ENCODE measurements at places on chromosomes 5 and 9.

- no peak for DNase-seq
Measured at GRCh38 chr9:87346061-87346665, 151.5 kb upstream of the DAPK1 start.

GRCh38 chr5:66621146-66621545, 25.0 kb downstream of the MAST4 start:
- no peak for DNase-seq

- no peak for DNase-seq
Measured at GRCh38 chr5:149421372-149421685, 42.2 kb upstream of the IL17B start.

- DNase-seq, result no peak
Measured at GRCh38 chr9:90772386-90772785, 29.2 kb upstream of the SYK start.

DNA sequence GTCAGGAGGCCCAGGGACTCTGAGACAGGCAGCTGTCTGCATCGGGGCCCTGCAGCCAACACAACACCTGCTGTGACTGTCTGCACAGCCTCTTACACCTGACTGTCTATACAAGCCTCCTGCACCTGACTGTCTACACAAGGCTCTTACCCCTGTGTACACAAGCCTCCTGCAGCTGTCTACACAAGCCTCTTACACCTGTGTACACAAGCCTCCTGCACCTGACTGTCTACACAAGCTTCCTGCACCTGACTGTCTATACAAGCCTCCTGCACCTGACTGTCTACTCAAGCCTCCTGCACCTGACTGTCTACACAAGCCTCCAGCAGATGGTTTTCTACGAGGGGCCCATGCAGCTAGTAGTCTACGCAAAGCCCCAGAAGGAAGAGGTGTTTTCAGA, 18.6 kb downstream of the IRX2 start:
- no peak for DNase-seq

DNA sequence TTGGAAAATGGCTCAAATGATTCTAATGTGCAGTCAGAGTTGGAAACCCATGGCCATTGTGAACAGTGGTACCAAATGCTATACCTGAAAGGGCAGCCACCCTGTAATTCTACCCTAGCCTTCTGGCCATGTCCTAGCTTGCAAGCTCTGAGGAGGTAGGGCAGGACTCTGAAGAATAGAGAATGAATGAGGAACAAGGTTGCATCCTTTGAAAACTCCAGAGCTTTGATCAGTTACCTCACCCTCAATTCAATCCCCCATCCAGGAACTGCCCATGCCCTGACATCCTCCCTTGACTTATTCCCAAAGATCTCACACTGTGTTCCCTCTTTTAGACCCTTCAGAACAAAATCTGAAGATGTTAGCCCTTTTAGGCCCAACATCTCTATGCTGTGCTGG, 17.8 kb upstream of the ERMP1 start:
- no peak for DNase-seq

GRCh38 chr9:80554301-80554700, 982.5 kb downstream of the TLE4 start:
- no peak for DNase-seq

DNA sequence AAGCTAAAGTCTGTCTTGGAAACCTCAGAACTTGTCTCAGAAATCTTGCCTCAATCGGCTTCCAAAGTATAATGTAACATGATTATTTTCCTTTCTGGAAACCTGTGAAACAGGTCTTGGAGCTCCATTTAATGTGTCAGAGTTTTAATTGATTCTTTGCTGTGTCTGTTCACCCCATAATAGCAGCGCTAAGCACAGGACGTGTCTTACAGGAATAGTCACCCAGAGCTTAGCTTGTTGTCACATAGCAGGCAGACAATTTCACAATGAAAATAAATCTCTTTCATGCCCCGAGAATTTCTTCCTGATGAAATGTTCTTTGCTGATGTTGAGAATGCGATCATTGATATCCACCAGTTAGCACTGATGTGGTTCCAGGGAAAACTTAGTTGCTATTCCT, 40.2 kb upstream of the PTPN3 start:
- no peak for DNase-seq

DNA sequence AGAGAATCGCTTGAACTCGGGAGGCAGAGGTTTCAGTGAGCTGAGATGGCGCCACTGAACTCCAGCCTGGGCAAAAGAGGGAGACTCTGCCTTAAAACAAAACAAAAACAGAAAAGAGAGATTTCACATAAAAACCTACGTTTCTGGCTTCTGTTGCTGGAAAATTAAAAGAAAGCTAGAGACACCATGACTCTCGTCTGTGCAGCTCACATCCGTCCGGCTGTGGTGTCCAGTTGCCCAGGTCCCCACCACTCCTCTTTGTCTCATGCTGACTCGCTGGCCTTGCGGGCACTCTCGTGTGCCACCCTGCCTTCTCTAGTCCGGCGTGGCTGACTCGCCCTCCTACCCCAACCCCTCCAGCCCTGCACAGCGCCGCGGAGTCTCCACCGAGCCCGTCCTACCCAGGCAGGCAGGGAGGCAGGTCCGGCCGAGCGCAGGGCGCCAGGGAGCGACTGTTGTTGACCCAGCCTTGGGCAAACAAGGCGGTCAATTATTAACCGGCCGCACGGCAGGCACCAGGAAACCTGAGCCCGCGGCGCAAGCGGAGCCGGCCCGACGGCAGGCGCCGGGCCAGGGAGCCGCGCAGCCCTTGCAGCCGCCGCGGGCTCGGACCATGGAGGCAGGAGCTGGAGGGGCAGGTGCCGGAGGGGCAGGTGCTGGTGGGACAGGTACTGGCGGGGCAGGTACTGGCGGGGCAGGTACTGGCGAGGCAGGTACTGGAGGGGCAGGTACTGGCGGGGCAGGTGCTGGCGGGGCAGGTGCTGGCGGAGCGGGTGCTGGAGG, at the start of gene PRRT1B:
PRRT1B (plus strand) TSS at position 521 of the 783 bp plus-strand sequence; CDS start at position 614, 93 bp downstream.
- DNase-seq, result no peak

GRCh38 chr5:3905031-3905430, 309.4 kb downstream of the IRX1 start:
- no peak for DNase-seq

- no peak for DNase-seq
Measured at GRCh38 chr5:159695741-159696294, 220.5 kb upstream of the ADRA1B start.

- no peak for DNase-seq
Measured at GRCh38 chr5:108900668-108901067, 153.0 kb downstream of the FER start.

- no peak for DNase-seq
Measured at GRCh38 chr5:148343603-148344487, 8.5 kb downstream of the SPINK9 start.

- no peak for DNase-seq
Measured at GRCh38 chr5:78896132-78896531, 89.0 kb downstream of the ARSB start.

GRCh38 chr5:153372425-153373129, 117.9 kb upstream of the GRIA1 start:
- no peak for DNase-seq

GRCh38 chr9:128438343-128439109, 17.3 kb upstream of the ODF2 start:
- no peak for DNase-seq

DNA sequence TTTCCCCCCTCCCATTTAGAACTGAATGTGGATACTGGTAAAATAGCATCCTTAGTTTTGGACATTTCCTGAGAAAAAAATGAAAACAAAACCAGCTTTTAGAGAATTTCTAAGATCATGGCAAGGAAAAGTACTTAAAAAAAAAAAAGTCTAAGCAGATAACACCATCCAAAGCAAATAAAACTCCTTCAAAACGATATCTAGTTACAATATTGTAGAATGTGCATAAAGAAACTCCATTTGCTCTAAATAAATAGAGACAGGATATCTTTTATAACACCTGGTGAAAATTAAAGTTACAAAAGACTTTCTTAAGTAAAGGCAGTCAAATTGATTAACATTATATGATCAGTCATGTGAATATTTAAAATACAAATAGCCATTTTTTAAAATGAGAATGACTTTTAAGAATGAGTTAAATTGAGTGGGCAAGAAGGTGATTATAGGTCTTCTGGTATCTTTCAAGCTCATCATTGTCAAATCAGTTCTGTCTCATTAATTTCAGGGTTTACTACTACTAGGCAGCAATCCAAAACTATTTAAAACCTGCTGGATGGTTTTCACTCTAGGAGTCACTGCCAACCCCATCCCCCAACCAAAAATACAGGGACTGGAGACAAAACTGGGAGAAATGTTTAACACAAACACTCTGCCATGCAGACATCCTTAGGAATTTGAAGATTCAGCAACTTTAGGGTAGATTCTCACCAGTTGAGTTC, 382.6 kb downstream of the ADGRV1 start:
- DNase-seq, result no peak

GRCh38 chr5:157050050-157050449, 8.9 kb downstream of the HAVCR1 start:
- no peak for DNase-seq

GRCh38 chr5:143186623-143187022, 216.9 kb downstream of the NR3C1 start:
- no peak for DNase-seq

All from cerebellar nuclear complex (tissue), 1 donor.